Left ventricle myocardium superior (tissue), 1 donor: ENCODE measurements at places on chromosomes 4 and X. TPM values are rescaled to one million over a fixed set of nuclear protein-coding genes. Genes with fewer than 3 reads are reported as not detected.

The PDE6B gene
- total RNA-seq = 2.1 TPM

The CTAG1B gene
- not detected for total RNA-seq

The C4orf50 gene
- total RNA-seq = 0.02 TPM

The SULT1E1 gene
- not detected for total RNA-seq

DNA sequence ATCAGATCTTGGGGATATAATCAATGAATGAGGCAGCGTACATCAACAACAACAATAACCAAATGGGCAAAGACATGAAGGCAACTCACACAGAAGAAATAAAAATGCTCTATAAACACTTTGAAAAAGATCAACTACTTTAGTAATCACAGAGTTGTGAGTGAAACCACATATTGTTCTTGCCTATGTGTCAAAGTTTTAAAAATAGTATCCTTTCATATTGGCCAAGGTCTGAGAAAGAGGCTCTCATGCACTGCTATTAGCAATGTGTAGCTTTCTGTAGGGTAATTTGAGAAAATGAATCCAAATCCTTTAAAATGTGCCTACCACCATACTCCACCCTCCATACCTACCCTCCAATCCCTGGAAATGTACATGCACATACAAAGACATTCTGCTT is 25.0 kb downstream of the COQ2 start:
- DNase-seq = no peak

DNA sequence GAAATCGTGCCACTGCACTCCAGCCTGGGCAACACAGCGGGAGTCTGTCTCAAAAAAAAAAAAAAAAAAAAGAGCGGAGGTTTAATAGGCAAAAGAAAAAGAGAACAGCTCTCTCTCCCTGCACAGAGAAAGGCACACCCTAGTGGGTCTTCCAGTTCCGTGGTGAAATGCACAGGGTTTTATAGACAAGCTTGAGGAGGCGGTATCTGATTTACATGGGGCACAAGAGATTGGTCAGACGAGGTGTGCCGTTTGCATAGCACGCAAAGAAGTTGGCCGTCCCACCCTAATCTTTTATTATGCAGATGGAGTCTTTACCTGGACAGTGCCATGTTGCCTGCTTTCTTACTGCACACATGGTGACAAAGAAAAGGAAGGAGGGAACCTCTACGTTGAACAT is 33.5 kb upstream of the REST start:
- no peak for DNase-seq

- no peak for DNase-seq
Observed at GRCh38 chr4:32569861-32570260, 1849.7 kb downstream of the PCDH7 start.

- no peak for DNase-seq
Observed at GRCh38 chr4:8251110-8251883, 18.3 kb upstream of the HTRA3 start.

- DNase-seq = no peak
Observed at GRCh38 chr4:156053174-156053573, 99.5 kb upstream of the CTSO start.

DNA sequence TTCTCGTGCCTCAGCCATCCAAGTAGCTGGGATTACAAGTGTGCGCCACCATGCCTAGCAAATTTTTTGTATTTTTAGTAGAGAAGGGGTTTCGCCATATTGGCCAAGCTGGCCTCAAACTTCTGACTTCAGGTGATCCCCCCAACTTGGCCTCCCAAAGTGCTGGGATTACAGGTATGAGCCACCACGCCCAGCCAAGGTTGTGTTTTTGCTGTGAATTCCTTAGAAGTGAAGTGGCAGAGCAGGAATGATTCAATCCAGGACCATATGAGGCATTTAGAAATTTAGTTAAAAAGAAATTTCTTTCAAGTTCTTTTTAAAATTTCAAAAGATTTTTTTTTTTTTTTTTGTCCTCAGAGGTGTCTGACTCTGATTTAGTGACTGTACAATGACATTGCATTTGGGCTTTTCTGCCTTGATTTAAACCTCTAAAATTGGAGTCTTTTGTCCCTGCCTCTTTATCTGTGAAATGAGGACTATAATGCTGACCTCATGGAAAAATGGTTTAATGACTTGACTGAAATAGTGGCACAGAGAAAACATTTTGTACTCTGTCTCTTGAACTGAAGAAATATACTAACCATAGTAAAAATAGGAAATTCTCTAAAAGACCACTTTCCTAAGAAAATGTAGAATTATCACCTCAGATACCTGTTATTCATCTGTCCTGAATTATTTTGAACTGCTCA is 59.9 kb downstream of the CXCL13 start:
- no peak for DNase-seq

DNA sequence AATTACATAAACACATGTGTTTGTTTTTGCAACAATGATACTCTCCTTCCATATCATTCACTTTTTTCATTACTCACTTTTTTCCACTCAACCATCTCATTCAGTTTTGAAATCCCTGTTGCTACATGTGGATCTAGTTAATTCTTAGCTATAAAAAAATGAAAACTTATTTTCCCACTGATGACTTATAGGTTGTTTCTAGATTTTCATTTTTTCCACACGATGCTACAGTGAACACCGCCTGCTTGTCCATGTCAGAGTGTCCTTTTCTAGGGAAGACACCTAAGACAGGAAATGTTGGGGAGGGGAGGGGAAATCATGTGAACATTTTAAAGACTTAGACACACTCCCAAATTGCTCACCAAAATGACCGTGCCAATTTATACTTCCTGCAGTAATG is 70.2 kb downstream of the SUPT20HL2 start:
- DNase-seq = no peak

DNA sequence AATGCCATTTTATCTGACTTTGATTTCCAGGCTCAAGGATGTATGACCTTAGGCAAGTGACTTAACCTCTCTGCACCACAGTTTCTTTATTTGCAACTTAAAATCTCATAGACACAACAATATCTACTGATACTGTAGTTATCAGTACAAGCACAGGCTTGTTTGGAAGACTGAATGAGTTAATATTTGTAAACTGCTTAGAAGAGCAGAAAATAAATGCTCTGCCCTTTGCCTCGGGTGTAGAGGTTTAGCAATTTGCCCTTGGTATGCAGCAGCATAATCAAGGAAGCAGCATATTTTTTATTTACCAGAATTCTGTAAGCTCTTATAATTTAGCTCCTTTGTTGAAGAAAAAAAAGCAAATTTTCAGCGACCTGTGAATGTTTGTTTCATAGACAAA is 2.9 kb upstream of the CXCL1 start:
- DNase-seq = no peak

DNA sequence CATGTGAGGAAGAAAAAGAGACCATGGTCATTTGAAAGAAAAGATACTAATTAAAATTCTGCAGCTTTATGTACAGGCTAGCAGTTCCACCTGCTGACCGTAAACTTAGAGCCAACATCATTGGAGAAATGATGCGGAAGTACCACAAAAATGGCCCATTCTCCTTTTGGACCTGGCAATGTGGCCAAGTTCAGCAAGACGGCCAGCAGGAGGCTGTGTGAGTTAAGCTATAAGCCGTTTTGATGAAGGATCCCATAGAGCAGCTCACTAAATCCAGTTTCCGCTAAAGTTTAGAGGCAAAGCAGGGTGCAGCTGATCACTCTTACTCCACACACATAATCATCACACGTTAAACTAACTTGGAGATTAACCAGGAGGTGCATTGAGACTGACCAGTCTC is 133.8 kb downstream of the LDB2 start:
- no peak for DNase-seq
